NT2/D1 (cell line): ENCODE measurements at places on chromosomes 6 and 20.

GRCh38 chr6:82616386-82617028 is 252.9 kb downstream of the TPBG start:
- DNase-seq = no peak

GRCh38 chr20:9140162-9140760 is 71.4 kb downstream of the PLCB4 start:
- DNase-seq = no peak

DNA sequence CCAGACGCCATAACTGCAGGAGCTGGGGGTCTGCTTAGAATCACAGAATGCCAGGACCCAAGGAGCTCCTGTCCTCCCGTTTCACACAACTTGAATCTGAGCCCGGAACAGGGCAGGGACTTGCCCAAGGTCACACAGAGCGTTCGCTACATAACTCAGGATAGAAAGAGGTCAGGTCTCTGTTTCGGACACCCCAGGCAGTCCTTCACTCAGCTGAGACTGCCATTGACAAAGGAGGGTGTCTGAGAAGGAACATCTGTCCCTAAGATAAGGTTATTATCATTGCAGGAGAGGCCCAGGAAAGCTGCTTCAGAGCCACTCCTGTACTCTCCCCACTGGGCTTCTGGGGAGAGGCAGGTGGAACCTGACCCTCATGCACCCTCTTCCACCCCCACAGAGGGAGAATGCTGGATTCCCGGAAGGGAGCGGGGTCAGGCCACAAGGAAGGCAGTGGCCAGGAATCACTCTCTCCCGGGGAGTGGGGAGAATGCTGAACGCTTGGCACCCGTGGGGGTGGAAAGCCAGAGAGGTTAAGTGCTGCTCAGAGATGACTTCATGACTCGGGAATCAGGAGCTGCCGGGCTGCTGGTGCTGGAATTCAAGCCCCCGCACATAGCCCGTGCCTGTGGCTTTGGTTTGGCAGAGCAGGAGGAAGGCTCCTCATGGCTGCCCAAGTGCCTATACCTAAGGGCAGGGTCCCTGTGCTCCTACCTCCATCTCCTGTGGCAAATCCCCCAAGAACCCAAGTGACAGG is 10.7 kb downstream of the SDC4 start:
- no peak for DNase-seq

DNA sequence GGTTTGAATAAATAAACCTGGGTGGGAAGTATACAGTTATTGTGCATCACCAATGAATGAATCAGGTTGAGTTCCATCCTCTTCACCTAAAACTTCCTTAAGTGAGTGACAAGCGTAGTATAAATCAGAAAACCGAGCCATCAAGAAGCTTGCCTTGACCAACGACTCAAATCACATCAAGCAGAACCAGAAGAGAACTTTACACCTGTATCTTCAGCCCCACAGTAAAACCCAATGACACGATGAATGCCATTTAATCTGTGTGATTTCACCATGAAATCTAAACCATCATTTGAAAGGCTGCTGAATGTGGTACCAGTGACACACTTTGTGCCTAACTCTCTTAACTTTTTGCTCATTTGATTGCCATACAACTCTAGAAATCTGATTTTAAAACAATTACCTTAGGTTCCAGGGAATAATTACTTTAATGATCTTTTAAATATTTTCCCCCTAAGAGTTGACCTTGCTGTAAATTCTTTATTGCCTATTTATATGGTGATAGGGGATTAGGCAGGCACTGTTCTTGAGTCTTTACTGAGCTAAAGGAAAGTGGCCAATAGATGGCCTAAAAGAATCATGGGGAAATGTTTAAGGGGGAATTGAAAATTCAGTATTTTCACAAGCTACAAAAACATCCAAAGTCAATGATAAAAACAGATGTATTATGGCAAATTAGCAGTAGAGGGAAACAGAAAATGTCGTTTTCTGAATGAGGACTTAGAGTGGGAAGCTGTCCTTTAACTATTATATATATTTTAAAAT is 152.0 kb upstream of the EYA4 start:
- no peak for DNase-seq

GRCh38 chr6:68071740-68072139 is 563.3 kb upstream of the ADGRB3 start:
- DNase-seq = no peak

DNA sequence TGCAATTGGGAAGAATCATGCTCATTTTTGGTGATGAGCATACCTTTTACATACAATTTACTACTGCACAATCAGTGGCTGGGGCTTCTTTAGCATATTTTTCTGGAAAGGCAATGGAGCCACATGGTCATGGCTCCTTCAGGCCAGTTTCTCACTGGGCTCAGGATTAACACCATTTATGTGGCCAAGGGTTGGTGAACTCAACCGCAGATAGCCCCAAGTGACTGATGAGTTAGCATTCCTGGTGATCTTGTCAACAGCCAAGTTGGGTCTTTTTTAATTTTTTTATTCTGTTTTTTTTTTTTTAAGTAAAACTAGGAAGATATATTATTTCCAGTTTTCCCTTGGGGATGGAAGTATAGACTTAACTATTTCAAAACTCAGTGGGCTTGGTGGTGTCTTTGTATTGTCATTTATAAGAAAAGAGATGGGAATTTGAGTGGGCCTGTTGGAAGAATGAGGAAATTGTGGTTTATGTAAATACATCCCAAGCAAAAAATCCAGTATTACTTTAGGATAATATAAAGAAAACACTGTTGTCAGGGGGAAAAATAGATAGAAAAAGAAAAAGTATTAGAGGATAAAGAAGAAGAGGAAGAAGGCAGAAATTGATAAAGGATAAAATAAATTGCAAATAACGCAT is 397.4 kb downstream of the MAFB start:
- DNase-seq = no peak

GRCh38 chr6:53244958-53245357 is 96.3 kb upstream of the GCM1 start:
- DNase-seq = no peak

DNA sequence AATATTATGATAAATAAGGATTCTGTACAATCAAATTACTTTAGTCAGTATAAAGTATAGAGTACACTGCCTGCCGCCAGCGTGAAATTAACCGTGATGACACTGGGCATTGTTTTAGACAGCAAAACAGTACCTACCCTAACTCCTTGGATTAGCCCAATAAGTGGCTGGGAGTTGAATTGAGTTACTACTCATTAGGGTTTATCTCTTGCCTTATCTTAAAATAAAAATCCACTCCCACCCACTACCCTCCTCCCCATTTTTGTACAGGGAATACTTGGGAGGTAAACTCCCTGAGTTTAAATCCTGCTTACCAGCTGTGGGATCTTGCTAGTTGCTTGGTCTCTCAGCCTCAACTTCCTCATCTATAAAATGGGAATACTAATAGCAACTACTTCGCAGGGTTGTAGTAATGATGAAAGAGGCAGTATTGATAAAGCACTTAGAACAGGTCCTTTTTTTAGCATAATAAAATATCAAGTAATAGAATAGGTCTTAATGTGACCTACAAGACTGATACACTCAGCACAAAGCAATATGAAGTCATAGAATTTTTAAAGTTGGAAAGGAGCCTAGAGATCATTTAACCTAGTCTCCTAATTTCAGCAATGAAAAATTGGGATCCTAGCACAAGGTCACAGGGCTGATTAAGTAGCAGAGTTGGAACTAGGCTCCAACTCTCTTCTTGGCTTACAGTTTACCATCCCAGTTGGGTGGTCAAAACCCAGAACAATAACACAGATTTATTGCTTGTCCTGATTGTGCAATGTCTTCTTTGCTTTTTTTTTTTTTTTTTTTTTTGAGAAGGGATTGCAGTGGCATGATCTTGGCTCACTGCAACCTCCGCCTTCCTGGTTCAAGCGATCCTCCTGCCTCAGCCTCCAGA is 23.8 kb downstream of the PHACTR2 start:
- no peak for DNase-seq

GRCh38 chr20:47594157-47594556 is 92.5 kb downstream of the NCOA3 start:
- no peak for DNase-seq

- no peak for DNase-seq
Measured at GRCh38 chr6:44921798-44922197, 406.3 kb upstream of the RUNX2 start.

DNA sequence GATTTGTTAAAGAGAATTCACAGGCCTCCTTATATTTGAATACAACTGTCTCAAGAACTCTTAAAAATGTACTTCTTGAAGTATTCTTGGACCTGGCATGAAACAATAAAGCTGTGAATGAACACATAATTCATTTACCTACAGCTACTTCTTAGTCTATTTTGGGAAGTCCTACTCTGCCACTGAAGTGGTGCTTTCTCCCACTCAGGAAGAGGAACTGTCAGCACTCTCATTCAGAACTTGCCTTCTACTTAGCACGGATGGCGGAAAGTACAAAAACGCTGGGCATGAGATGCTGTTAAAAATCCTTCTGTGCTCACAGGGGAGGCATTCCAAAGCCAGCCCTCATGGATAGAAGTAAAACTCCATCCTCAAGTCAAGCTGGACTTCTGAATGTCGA is 144.8 kb upstream of the LAMP5 start:
- no peak for DNase-seq

DNA sequence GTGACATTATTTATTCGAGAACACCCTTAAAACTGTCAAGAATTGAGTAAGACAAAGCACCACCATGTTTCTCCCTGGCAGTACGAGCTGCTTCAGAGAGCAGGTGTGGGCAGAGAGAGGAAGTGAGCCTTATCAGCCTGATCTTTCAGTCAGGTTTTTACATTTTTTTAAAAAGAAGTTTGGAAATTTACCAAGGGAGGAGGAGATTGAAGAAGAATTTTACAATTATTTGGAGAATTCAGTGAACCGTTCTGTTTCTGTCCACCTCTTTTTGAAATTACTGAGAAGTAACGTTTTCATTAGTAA is 75.5 kb downstream of the ZDHHC14 start:
- DNase-seq = no peak

GRCh38 chr20:24493181-24493580 is 23.8 kb downstream of the SYNDIG1 start:
- no peak for DNase-seq

DNA sequence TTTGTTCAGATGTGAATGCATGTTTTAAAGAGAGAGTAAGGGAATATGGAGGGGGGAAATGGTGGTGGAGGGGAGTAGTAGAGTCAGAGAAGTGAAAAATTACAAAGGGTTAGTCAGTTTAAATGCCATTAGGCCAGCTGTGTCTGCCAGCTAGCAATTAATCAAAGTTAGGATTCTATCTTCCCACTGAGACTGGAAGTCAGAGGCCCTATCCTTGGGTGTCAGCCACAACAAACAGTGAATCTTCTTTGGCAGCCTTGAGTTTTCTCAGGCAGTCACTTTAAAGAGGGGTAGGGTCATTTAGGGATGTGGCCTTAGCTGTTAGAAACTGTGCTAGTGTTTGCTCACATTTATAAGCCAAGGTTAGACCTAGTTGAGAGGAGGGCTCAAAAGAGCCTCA is 120.5 kb upstream of the BTBD3 start:
- DNase-seq = no peak

- no peak for DNase-seq
Measured at GRCh38 chr20:58125726-58126125, 102.7 kb downstream of the ANKRD60 start.

DNA sequence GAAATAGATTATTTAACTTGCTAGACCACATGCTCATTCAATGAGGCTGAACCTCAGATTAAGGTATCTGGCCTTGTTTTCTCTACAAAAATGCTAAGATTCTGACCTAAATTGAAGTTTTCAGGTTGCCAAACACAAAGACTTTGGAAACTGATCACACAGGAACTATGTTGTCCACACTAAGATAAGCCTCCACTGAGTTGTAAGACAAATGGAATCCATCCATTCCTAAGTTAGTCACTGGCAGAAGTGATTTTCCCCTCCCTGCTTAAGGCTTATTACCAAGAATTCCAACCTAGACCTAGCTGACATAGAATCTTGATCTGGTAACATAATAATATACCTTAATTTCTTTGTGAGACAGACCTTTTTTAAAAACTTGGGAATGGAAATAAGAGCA is 608.1 kb downstream of the TENT5A start:
- no peak for DNase-seq

DNA sequence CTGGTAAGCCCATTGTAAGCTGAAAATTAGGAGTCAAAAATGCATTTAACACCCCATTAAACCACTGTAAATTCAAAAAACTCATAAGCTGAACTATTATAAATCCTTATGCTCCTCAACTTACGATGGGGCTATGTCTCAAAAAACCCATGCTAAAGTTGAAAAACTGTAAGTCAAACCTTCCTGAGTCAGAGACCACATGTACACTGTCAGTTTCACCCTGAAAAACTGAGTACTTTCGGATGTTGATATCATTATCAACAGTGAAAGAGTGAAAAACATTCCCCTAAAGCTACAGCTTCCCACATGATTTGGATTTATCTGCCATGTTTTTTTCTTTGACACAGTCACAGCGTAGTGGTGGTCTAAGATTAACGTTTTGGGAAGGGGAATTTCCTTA is 14.2 kb downstream of the RAB23 start:
- no peak for DNase-seq

- DNase-seq = no peak
Measured at GRCh38 chr6:138824482-138825144, 28.7 kb downstream of the ECT2L start.

GRCh38 chr6:6811128-6812009 is 222.8 kb downstream of the LY86 start:
- peak; percentile 44 for DNase-seq

DNA sequence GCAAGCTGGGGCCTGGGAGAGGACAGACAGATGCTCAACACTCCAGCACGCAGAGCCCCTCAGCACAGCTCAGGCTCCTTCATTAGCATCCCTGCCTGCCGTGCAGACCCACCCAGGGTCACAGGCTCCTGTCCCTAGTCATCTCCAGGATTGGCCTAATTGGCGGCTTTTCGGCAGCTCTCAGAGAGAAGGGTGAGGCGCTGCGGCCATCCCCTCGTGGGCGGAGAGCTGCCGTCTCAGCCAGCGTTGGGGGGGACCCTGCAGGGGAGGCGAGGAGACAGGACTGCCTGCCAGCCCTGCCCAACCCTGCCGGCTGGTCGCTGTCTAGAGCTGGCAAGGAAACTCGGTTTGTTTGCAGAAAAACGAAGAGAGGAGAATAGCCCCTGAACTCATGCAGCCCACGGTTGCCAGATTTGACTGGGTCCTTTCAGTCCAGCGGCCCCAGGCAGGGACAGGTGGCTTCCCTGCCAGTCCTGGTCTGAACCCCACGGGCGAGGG is 26.8 kb downstream of the BHLHE23 start:
- no peak for DNase-seq

DNA sequence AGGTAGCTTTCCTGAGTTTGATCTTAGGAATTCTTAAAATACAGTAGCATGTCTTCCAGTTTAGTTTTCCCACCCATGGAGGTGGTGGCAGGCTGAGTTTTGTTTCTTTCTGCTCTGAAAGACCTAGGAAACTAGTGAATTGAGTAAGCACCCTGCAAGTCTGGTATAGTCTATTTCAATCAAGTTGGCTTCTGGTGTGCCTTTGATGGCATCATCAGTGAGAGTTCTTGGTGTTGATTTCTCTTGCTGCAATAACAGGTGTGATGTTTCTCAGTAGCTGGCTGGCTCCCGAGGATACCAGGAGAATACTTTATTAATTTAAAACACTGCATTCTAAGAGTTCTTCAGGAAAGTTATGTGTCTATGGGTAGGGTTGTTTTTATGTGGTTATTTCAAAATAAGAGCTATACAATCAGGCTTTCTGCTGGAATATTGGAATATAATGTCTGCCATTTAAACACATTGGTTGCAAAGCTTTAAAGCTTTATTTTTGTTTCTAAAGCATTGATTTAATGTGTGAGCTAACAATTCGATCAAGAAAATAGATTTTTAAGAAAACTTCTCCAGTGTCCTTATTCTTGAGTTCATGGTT is 19.0 kb downstream of the VAPB start:
- no peak for DNase-seq

- no peak for DNase-seq
Measured at GRCh38 chr6:110366975-110367374, 8.8 kb upstream of the METTL24 start.
